ENCODE measurements at places on chromosomes 2 and 18.
A peak's percentile ranks its signal among the peaks of the same experiment; 100 is the strongest.

DNA sequence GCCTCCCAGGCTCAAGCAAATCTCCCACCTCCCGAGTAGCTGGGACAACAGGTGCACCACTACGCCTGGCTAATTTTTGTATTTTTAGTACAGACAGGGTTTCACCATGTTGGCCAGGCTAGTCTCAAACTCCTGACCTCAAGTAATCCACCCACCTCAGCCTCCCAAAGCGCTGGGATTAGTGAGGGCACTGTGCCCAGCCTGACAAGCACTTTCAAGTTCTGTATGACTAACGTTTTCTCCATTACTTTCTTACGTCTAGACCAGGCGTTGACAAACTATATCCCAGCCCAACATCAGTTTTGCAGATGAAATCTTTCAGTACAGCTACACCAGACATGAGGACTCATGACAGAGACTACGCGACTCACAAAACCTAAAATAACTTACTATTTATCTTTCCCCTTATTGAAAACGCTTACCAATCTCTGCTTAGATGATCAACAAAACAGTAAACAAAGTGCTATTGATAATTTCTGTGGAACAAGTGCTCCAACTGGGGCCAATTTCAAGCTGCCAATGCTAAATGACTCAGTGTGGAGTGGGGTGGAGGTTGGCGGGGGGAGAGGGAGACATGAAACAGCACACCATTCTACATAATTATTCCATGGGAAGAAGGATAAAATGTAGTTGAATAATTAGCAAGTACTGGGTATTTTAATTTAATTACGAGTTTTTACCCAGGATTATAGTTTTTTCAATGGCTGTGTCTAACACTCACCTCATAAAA, 59.1 kb downstream of the SAP130 start:
- DNase-seq, result no peak

GRCh38 chr2:159003555-159003954, 35.1 kb downstream of the TANC1 start:
- no peak for DNase-seq

- no peak for DNase-seq
Observed at GRCh38 chr2:78606895-78607294, 418.6 kb upstream of the REG3G start.

- no peak for DNase-seq
Observed at GRCh38 chr2:156464106-156464505, 27.9 kb downstream of the GPD2 start.

DNA sequence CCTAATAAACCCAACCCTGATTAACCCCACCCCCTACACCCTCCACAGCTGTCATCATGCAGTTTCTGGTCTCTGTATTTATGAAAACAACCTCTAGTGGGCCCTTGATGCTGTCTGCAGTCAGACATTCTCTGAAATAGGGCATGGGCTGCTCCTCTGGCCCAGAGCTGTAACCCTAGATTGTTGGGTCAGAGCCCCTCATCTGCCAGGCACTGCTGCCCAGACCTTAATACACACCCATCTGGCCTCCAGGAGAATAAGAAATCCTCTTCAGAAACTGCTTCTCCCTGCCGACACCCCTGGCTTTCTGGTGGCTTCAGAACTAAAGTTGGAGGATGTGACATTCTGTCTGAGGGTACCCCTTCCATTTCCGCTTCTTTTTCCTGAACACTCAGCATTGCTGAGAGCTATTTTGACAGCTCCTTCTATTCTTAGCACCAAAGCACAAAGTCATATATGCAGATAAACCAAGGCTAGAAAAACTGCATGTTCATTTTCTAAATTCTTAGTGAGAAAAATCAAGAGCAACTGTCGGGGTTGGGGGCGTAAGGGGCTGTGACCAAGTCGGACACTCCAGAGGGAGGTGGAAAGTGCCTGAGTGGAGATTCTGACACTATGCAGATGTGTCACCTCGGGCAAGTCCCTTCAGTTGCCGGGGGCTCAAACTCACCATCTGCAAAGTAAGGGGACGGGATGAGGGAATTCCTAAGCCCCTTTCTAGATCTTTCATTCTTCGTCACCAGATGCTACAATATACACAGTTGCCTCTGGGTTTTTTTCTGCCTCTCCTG, 28.7 kb downstream of the SRSF7 start:
- DNase-seq, result no peak

DNA sequence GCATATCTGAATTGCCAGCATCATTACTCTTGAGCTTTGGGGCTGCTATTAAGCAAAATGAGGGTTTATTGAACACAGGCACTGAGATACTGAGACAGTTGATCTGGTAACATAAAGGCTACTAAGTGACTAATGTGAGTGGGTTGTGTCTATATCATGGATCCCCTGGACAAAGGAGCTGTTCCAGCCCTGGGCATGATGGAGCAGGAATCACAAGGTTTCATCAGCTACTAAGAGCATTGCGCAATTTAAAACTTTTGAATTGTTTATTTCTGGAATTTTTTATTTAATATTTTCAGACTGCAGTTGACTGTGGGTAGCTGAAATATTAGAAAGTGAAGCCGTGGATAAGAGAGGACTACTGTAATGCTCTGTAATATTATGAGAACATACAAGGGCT, 73.5 kb downstream of the MGAT5 start:
- DNase-seq, result no peak

DNA sequence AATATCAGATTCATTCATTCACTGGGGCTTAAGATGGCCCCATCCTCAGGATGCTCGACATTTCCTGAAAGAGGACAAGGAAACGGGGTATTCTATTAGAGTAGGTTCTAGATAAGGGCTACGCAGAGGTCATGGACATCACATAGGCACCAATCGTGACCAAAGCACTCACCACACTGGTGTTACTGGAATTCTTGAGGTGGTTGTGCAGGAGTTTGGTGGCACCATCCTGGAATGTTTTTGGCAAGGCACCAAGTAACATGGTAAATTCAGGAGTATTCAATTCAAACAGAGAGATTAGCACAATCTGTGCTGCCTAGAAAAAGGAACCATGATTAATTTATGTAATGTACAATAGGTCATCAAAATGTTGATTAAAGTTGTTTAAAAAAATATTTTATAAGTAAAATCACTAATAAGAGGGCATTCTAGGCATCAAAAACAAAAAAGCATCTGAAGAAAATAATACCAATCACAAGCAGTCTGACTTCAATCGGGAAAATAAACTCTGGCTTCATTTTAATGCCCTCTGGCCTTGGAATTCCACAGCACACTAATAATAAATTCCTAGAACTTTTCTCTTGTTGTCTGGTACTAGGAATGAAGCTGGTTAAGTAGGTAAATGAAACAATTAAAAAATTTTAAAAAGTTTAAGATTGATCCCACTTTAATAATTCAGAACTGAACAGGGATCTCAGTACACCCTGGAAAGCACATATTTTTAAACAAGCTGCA, 102.8 kb upstream of the TFCP2L1 start:
- no peak for DNase-seq

- DNase-seq, result no peak
Observed at GRCh38 chr2:48069769-48070168, 163.5 kb upstream of the FBXO11 start.

DNA sequence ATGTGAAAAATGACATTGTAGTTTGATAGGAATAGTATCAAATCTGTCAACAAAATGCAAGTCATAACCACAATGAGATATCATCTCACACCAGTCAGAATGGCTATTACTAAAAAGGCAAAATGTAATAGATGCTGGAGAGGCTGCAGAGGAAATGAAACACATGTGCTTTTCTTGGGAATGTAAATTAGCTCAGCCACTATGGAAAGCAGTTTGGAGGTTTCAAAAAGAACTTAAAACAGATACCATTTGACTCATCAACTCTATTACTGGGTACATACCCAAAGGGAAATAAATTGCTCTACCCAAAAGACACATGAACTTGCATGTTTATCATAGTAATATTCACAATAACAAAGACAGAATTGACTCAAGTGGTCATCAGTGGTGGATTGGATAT, 572.6 kb downstream of the TRIB2 start:
- no peak for DNase-seq

DNA sequence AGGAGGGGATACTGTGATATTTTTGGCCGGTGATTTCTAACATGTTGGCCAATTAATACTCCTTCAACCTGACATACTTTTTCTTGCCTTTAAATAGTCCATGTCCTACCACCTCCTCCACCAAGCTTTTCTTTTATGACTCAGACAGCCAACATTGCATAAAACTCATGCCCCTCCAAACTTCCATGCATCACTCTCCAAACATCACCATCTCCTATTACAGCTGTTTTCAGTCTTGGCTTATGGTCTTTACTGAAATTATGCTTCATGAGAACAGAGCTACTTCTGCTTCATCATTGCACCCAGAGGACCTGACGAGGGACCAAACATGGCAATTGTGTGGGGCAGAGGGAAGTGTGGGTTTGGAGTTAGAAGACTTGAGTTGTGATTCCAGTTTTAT, 305.4 kb downstream of the LPIN1 start:
- no peak for DNase-seq

DNA sequence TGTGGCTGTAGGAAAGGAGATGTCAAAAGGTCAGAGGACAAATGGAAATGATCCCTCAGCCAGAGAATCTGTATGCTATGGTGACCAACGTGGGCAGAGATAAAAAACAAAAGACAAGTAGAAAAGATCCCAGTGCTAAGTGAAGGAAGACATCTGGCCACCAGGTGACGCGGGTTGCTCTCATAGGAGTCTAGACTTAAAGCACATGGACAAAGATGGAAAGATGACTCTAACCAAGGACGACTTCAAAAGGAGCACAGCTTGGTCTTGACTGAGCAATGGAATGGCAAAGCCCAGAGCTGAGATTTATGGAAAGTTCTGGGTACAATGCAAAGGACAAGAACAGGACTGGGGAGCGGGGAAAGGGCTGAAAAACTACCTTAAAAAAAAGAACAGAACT, 96.8 kb downstream of the CLIP4 start:
- DNase-seq, result no peak

GRCh38 chr2:235860871-235861270, 307.3 kb downstream of the GBX2 start:
- no peak for DNase-seq

DNA sequence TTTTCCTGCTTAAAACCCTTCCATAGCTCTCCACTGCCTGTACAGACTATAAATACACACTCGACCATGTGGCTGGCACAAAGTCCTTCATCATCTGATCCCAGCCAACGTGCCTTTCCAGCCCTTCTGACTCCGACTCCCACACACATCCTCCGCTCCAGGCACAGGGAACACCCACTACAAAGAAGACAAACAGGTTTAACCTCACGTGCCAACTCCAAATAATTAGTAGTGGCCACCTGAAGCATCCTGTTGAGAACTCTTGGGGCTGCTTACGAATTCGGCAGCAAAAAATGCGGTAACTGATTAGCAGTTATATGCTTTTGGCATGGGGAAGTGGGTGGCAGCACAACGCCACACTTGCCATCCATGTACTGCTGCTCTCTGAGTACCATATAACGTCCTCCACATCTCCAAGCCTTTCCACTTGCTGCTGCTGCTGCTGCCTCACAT, 12.1 kb downstream of the SPIRE1 start:
- DNase-seq, result no peak

GRCh38 chr18:54052732-54053429, 171.6 kb downstream of the MBD2 start:
- no peak for DNase-seq

DNA sequence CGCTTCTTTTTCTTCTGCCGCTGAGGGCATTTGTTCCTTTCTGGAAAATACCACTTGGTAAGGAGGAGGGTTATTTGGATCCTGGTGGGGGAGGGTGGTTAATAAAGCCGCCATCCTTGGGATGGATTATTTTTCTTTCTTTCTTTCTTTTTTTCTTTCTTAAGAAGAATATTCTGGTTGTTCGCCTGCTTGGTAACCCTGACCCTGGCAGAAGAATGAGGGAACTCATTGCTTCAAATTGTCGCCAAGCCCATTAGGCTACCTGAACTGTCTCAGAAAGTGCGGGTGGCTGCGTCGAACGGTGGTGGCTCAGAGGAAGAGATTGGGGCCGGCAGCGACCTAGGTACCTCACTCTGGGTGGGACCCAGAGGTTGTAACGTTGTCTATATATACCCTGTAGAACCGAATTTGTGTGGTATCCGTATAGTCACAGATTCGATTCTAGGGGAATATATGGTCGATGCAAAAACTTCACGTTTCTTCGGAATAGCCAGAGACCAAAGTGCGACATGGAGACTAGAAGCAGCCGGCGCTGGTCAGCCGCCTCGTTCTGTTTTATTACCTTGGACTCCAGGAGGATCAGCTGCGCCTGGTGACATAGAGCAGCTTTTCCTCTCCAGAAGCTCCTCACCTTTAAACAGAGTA, 1.3 kb upstream of the HOXD4 start:
- DNase-seq, result no peak

DNA sequence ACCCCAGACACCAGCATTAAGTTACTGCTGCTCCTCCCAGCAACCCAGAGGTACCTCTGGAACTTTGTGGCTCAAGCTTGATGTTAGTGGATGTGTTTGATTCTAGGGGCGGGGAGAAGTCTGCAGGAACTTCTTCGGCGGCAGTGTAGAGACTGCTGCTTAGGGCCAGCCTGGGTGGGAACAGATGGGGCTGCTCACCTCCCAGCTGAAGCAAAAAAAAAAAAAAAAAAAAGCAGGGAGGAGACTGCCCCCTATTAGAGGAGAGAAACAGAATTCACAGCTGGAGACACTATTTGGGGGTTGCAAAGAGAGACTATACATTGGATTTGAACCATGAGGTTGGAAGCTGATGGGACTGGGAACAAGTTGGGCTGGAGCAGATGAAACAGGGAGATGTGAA, 28.6 kb upstream of the FAM136A start:
- no peak for DNase-seq

- DNase-seq, result peak; percentile 38
Observed at GRCh38 chr2:225041207-225041850, 939 bp downstream of the DOCK10 start.

- DNase-seq, result no peak
Observed at GRCh38 chr18:76545433-76546087, 50.5 kb upstream of the ZNF516 start.

GRCh38 chr2:30511122-30512083, 64.4 kb downstream of the LCLAT1 start:
- no peak for DNase-seq

DNA sequence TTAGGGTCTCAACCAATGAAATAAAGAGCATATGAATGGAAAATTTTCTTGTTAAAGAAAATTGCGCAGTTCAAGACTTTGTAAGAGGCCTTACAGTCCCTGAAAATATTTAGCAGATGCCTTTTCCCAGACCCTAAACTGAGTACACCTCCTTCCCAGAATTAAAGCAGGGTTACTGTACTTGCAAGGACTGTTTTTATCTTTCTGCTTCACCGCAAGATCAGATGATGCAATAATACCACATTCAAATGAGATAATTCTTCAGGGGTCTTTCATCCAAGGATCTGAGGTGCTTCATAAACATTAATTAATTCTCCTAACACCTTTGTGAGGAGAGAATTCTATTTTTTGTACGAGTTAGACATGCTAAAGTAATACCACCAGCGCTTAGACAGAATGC, 1071.8 kb upstream of the PIK3C3 start:
- no peak for DNase-seq

- DNase-seq, result no peak
Observed at GRCh38 chr18:6270771-6271216, 143.9 kb downstream of the L3MBTL4 start.

DNA sequence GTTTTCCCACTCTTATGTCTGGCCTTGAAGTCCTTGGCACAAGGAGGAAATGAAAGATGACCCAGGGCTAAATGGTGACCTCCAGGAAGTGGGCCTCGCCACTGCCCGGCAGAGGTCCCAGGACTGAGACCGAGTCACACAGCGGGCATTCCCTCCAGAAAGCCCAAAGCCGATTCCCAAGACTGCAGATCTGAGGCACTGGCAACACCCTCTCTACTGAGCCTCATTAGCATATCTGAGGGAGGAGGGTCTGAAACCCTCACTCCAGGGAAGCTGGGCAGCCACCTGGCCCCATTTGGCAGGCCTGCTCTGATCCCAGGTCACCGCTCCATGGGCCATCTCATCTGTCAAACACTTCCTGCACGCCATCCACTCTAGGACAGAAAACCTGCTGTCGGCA, 29.1 kb downstream of the FAM178B start:
- DNase-seq, result no peak

All from kidney glomerular epithelial cell (primary cell).